Natural killer cell treated with Interleukin-12 subunit alpha and Interleukin-12 subunit beta and Interleukin-15 and Interleukin-18, amount 100 ng/mL, for 72 hours (primary cell): ENCODE measurements at places on chromosomes 6 and 20. TPM values are rescaled to one million over a fixed set of nuclear protein-coding genes. Genes with fewer than 3 reads are reported as not detected.

GRCh38 chr6:87936065-87936464 is 111.6 kb upstream of the SPACA1 start:
- DNase-seq = no peak

DNA sequence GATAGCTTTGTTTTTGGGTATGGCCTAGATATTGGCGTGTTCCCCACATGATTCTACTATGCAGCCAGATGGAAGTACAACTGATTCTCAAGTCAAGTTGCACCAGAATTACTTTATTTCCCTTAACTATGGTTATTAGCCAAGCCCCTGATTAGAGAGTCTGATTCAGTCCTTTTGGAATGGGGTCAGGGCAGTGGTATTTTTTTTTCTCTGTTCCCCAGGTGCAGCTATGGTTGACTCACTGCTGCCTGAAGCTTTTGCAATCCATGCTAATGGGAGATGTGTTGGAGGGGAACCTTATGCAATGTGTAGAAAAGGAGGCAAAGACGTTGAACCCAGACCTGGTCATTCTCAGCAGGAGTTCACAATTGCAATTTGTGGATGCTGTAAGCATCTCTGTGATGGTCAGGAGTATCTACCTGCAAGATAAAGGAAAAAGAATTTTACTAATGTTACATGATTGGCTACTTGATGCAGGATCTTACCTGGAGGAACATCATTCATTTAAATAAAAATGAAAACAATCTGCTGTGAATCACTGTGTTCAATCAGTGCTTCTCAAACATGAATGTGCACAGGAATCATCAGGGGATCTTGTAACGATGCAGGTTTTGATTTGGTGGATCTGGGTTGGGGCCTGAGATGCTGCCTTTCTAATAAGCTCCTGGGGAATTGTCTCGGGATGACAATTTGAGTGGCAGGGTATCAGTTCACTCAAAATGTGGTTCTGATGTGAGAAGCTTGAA is 49.4 kb downstream of the PFDN4 start:
- DNase-seq = no peak

GRCh38 chr6:50990750-50991446 is 172.2 kb downstream of the TFAP2B start:
- DNase-seq = no peak

- DNase-seq = no peak
These were observed 624.7 kb upstream of the NOX3 start for GRCh38 chr6:156080371-156080770.

- DNase-seq = no peak
These were observed 289.2 kb downstream of the CD83 start for GRCh38 chr6:14406614-14407331.

The PHACTR3 gene
- total RNA-seq = not detected
